Head of caudate nucleus (tissue), 42 donors: ENCODE measurements at places on chromosomes 1 and 21.

DNA sequence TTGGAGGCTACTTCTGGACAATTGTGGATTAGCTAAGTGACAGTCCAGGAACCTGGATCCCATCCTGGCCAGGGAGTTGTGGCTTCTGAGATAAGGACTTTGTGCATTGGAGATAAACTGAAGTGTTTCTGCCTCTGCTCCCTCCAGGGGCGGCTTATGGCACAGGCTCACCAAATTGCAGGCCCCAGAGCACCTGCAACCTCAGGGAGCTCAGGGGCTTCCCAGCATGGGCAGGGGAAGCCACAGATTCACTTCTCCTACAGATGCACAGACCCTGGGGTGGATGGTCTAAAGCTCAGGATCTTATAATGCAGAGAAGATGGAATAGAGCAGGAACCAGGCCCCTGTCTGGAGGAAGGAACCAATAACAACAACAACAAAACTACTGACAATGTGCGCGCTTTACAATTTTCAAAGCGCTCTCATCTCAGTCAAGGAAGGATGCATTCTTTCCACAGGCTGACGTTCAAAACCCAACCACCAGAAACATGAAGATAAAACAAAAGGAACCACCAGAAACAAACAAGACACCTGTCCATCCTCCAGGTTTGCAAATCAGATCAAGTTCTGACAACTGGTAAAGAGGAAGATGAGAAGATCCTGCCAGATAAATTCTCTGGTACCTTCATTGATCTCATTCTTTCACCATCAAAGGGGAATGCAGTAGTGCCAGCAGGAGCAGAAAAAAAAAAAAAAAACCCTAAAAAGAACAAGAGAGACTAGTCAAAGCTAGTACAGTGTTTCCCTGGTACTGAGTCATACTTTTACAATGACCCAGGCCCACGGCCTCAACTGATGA lies 121.0 kb upstream of the IRF2BP2 start:
- DNase-seq = no peak

DNA sequence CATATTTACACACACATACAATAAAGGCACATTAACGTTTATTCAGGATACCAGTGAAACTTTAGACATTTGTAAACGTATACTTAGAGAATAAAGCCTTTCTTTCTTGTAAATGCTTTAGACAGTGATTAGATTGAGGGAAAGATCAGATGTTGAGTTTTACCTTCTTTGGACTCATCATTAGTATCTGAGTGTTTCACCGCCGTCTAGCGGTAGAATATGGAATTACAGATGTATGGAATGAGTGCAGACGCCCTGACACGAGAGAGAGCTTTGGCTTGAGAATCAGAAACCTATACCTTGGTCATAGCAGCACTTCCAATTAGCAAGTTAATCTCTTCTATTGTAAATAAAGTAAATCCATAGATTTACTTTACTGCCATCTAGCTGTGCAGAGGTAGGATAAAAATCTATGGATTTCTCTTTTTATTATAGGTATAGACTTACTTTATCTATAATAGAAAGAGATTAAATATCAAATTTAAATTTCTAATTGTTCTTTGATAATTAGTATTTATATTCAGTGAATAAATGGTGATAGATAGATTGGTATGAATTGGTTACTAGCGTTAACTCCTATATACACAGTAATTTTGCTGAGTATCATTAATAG lies 12.6 kb downstream of the FLG2 start:
- no peak for DNase-seq

DNA sequence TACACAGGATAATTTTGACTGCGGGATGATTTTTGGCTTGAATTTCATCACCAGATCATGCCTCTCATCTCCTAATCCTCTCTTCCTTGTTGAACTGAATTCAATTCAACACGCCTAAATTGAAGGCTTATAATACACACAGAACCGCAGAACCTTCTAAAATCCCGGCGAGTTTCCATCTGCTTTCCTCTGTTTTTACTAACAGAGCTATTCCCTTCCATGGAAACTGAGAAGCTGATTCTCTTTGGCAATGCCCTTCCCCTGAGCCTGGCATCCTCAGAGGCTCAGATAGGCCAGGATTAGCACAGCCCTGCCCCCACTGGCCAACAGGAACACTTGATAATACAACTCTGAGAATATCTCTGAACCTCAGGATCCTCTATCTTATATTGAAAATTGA lies 130.2 kb downstream of the CAPN8 start:
- no peak for DNase-seq

DNA sequence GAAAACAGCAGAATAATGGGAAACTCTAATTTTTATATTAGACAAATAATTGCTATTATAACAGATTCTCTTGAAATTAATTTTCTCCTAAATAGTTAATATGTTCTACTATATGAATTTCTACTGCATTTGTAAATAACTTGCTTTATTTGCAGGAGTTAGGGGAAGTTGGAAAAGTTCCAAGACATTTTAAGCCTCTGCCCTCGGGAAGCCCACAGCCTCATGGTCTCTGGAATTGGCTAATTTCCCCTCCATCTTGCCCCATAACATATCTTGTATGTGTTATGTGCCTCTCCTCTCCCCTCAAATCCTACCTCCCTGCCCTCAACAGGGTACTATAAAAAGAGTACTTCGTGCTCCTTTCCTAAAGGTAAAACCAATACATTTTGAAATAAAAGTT lies 271.4 kb upstream of the NR5A2 start:
- no peak for DNase-seq

GRCh38 chr1:61183471-61184039 lies 101.2 kb downstream of the NFIA start:
- peak; percentile 30 for DNase-seq

- DNase-seq = peak; percentile 57
Measured at GRCh38 chr1:32334864-32335534, 1.0 kb downstream of the MARCKSL1 start.

DNA sequence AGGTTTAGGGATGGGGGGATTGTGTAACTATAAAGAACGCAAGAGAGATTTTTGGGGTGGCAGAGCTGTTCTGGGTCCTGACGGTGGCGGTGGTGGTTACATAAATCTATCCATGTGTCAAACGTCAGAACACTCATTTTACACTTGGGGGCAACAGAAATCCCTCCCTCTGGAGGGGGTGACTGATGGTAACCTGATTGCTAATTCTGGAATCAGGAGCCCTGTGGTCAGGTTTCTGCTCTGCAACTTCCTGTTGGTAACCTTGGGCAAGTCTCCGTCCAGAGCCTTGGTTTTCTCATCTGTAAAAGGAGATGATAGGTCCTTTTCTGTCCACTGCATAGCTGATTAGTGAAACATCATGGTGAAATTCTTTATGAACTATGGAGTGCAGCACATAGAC lies 40.9 kb downstream of the ALPL start:
- DNase-seq = no peak

- DNase-seq = no peak
Measured at GRCh38 chr1:247962911-247963588, 2.0 kb upstream of the OR2AK2 start.

DNA sequence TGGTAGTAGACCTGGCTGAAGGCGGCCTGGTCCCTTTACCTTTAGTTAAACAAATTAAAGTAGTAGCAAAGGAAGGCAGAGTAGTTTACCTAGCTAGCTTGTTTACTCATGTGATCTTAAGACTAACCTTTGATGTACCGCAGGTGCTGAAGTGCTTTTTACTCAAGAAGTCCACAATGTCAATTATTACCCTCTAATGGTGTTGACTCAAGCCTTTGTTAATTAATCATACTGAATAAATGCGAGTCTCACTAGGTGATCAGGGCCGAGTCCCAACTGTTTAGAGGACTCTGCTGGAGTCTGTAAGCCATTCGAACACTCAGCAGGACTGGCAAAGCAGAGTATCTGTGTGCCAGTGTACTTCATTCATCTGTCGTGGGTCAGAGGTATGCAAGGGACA lies 381.1 kb upstream of the NCAM2 start:
- no peak for DNase-seq

- DNase-seq = no peak
Measured at GRCh38 chr1:4002061-4002521, 102.0 kb upstream of the C1orf174 start.

GRCh38 chr21:38175306-38175705 lies 81.5 kb upstream of the KCNJ15 start:
- DNase-seq = no peak

DNA sequence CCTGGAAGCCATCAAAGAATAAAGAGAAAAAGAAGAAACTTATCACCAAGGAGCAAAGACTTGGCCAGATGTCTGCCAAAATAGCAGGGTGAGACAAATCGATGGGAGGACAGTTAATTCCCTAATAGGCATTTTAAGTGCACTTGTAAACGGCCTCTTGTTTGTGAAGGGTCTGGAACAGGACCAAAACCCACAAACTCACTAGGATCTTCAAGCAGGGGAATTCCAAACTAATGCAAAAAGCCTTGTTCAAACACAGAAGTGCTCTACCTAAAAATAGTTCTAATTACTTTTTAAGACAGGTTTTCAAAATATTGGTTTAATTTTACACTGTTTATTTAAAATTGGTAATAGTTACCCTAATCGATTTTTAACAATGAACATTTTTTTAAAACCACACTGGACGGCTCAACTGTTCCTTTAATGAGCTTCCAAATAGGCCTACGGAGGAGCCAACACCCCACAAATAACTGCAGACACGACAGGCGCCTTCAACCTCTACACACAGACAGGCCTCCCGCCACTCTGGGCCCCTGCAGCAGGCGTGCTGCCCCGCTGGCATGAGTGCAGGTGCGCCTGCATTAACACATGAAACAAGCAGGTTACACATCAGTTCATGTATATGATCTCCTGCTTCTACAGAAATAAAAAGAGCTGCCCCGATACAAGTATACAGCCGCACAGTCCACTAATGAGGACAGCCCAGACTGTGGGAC lies 15.8 kb downstream of the UBE2G2 start:
- no peak for DNase-seq

- DNase-seq = no peak
Measured at GRCh38 chr21:33546086-33546485, 3.2 kb downstream of the SON start.

- no peak for DNase-seq
Measured at GRCh38 chr21:42542596-42542995, 28.9 kb downstream of the SLC37A1 start.
